ENCODE measurements at places on chromosomes 7 and 10.

DNA sequence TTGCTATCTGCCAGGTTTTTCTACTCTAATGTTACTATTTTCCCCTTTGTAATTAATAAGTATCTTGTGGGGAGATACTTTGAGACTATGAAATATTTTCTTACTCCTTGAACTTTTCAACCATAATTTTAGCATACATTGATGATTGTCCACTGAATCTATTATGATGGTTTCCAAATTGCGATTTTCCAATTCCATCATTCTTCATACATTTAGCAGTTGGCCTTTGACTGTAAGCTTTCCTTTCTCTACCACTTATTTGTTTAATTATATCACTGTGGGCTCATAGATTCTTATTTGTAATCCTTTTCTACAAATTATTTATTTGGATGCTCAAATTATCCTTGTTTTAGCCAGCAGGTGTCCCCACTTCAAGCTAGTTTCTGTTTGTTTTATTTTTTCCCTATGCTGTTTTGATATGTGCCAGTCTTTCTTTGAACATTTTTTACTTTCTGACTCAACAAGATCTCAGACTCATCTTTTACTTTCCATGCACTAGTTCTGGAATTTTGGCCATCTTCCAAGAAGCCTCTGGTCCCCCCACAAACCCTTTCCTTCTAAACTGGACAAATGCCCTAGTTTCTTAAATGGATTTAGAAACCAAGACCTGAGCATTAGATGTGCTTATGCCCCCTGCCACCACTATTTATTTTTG is 11.4 kb upstream of the MRPS16 start:
- no peak for DNase-seq

DNA sequence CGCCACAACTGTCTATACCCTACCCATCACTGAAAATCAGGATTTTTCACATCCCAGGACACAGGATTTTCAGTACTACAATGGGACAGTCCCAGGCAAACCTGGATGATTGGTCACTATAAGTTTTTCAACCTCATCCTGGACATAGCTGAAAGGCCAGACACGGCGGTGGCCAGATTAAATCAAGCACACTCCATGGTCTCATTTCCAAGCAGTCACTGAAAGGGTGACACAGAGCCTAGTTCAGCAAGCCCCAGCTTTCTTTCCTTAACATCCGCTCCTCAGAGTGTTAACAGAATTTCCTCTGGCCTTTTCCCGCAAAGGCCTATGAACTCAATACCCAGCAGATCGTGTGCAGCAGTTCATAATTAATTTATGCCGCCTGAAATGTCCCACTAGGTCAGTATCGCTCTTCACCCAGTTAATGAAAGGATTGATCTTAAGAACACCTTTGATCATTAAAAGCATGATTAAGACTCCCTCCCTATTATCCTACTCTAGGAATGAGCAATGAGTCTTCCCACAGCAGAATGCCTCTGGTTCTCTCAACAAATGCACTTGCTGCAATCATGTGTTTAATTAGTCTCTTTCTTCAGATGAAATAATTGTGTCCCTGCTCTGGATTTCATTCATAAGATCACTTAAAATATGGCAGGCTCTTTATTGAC is 104.0 kb upstream of the NANOS1 start:
- no peak for DNase-seq

DNA sequence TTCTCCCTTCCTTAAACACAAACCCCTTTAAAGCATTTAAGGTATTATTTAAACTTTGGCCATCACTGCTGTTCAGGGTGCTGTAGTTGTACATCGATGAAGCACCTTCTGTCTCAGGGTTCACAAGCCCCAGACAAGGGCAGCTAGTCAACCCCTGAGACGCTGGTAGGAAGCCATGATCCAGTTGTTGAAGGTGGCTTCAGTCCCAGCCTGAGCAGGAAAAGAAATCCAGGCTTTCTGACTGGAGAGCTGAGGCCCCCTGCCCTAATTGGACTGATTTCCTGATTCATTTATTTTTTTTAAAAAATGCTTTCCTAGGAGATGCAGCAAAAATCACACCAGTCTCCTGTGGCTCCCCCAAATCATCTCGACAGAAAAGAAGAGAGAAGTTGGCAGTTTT is 15.8 kb downstream of the CPA1 start:
- no peak for DNase-seq

DNA sequence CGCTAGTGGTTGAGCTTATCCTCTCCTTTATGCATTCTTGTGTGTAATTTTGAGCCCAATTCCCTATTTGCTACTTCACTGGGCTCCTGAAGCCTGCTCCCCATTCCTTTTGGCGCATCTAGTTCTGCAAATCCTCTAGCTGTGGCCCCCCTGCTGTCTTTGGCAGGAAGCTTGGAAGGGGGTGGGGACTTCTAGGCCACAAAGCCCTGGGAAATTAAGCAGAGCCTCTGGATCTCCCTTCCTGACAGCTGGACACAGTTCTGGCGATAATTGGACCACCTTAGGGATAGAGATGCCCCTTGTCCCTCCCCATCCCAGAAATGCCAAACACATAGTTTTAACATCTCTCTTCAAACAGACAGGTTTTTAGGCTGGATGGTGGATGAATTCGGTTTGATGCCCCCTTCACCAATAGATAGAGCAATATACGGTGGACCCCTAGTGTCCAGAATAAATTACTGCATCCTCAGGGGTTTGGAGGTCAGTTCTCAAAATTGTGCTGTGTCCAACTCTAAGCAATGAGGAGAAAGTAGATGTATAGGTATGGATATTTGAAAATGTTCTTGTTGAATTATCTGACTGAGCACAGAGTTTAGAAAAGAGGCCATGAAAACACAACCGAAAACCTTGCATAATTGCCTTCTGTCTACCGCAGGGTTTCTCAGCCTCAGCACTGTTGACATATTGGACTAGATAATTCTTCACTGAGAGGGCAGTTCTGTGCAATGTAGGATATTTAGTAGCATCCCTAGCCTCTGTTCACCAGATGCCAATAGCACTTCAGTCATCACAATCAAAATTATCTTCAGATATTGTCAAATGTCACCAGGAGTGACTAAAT is 75.5 kb downstream of the PAPSS2 start:
- no peak for DNase-seq

DNA sequence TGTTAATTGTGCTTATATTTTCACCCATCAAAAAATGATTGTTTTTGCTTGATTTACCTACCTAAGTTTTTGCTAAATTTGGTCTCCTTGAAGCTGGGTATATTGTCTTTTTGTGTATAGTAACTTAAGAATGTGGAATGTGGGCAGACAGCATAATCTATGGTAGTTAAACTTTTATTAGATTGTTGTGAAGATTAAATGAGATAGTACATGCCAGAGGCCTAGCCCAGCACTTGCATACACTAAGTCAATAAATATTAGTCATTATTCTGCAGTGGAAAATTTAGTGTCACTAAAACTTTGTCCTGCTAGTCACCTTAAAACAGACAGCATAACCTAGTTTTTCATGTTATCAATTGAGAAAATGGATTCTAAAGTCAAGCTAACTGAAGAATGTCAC is 19.3 kb upstream of the RPA3 start:
- DNase-seq, result no peak

- no peak for DNase-seq
Measured at GRCh38 chr10:133257489-133258065, 19.1 kb downstream of the ADAM8 start.

Data from activated T-helper 1 cell treated with Interleukin-2 at 50 U/mL for 16 hours (primary cell).